ENCODE measurements at places on chromosomes 1 and 21.

DNA sequence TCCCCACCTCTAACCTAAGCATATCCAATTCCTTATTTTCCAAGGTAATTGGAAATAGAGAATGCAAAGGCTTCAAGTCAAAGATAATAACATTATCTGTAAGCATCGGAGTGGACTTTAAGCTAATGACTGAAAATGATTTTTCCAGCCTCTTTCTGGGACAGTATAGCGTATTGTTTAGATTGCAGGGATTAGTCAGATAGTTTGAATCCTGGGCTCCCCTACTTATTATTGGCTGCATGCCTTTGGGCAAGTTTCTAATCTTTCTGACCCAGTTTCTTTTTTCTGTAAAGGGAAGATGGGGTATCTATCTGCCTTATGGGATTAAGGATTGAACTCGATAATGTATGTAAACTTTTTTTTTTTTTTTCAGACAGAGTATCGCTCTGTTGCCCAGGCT, 1.5 kb upstream of the CDC20 start:
- no peak for DNase-seq

- DNase-seq = no peak
These were observed 29.4 kb upstream of the IFNLR1 start for GRCh38 chr1:24216276-24217074.

DNA sequence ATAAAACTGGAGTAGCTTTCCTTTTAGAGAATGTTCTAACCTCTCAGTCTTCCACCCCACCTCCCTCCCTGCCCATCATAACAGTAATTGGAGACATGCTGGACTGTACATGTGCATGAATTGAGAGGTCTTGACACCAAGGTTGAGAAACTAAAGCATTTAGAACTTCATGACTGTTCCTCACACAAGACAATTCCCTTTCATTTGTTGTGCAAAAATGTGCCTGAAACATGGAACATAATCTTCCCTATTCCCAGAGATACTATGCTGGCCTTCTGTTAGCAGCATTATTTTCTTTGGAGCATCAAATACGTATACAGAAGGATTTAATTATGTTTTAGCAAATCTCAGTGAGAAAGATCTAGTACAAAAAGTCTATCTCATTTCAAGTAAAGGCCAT, 97.5 kb upstream of the KCNE2 start:
- no peak for DNase-seq

DNA sequence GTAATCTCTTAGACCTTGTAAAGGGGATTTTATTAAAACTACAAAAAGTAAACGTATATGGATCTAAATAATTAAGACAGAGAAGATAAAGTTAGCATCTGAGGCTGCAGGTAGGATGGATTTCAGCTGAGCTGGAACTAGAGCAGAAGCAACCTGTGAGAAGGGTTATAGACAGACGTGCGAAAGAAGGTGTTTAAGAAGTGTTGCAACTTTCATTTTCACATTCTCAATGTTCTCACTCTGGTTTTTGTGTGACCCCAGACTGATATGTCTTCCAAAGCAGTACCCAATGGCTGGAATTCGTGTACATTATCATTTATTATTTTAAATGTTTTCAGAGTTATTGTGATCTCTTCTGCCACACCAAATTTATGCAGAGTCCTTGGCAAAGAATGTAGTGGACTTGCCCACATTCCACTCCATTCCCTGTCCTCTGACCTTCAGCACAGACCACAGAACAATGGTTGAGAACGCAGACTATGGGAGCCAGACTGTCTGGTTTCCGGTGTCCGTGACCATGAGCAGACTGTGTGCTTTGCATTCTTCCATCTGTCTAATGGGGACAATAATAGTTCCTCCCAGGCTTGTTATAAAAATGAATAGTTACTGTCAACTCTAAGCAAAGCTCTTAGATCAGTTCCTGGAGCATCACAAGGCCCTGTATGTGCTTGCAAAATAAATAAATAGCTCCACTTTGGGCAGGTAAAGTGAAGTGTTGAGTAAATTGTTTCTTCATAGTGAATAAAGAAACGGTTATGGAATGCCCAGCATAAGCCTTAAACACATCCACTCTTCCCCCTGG, 140.6 kb upstream of the SAMSN1 start:
- DNase-seq = no peak

DNA sequence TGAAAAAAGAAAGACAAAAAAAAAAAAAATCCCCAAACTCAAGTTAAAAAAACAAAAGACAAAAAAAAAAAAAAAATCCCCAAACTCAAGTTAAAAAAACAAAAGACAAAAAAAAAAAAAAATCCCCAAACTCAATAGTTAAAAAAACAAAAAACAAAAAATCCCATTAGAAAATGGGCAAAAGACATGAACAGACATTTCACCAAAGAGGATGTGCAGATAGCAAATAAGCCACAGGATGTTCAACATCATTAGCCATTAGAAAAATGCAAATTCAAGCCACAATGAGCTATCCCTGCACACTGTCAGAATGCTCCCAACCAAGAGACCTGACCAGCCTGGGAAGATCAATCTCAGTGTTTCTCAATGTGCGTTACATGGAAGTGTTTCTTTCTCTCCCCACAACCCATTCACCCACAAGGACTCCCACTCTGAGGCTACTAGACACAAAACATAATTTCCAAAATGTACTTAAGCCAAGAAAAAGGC, 33.9 kb downstream of the MRAP start:
- no peak for DNase-seq
